ENCODE measurements at places on chromosomes 2 and 18. TPM values are rescaled to one million over a fixed set of nuclear protein-coding genes. Genes with fewer than 3 reads are reported as not detected.

DNA sequence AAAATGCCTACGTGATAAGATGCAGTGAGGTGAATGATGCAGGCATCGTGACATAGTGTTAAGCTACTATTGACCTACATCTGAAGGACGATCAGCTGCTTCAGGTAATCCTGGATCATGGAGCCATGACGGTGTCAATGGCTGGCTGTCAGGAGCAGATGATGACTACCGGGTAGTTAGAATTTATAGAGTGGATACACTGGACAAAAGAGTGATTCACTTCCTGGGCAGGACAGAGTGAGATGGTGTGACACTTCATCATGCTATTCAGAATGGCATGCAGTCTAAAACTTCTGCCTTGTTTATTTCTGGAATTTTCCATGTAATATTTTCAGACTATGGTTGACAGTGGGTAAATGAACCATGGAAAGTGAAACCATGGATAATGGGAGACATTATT is 29.5 kb downstream of the METTL8 start:
- peaks cover 31% of the 10 kb centered on the region for H3K36me3 ChIP-seq
- no peak overlapping the region for H3K4me3 ChIP-seq
- no peak for DNase-seq
- no peak overlapping the region for H3K27ac ChIP-seq

DNA sequence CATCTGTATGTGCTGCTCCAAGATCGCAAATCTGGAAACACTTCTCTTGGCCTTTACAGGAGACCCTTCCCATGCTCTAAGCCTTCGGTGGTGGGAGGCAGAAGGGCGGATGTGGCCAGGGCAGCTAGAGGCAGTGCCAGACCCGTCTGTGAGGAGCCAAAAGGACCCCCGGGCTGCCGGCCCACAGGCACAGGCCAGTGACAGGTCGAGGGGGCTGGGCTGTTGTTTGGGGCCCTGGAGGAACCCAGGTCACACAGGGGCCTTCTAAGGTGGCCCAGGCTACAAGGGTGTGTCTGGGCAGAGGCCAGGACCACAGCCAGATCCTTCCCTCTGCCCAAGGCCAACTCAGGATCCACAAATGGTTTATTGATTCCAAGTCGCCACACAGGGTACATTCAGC is 49.4 kb downstream of the SLC66A2 start:
- DNase-seq: no peak
- H3K36me3 ChIP-seq: peaks cover 8% of the 10 kb centered on the region
- H3K4me3 ChIP-seq: no peak overlapping the region
- H3K4me1 ChIP-seq: peaks cover 10% of the 10 kb centered on the region
- no peaks in the 10 kb centered on the region for H3K27me3 ChIP-seq

GRCh38 chr2:67489396-67489795 is 92.3 kb downstream of the ETAA1 start:
- H3K27me3 ChIP-seq: no peaks in the 10 kb centered on the region
- H3K4me3 ChIP-seq: no peak overlapping the region
- H3K4me1 ChIP-seq: no peaks in the 10 kb centered on the region

GRCh38 chr2:70474256-70474848 is 79.3 kb downstream of the TGFA start:
- DNase-seq: no peak
- no peaks in the 10 kb centered on the region for H3K36me3 ChIP-seq
- no peaks in the 10 kb centered on the region for H3K27me3 ChIP-seq
- no peak overlapping the region for H3K4me3 ChIP-seq
- no peak overlapping the region for H3K27ac ChIP-seq
- H3K4me1 ChIP-seq: peaks cover 25% of the 10 kb centered on the region

DNA sequence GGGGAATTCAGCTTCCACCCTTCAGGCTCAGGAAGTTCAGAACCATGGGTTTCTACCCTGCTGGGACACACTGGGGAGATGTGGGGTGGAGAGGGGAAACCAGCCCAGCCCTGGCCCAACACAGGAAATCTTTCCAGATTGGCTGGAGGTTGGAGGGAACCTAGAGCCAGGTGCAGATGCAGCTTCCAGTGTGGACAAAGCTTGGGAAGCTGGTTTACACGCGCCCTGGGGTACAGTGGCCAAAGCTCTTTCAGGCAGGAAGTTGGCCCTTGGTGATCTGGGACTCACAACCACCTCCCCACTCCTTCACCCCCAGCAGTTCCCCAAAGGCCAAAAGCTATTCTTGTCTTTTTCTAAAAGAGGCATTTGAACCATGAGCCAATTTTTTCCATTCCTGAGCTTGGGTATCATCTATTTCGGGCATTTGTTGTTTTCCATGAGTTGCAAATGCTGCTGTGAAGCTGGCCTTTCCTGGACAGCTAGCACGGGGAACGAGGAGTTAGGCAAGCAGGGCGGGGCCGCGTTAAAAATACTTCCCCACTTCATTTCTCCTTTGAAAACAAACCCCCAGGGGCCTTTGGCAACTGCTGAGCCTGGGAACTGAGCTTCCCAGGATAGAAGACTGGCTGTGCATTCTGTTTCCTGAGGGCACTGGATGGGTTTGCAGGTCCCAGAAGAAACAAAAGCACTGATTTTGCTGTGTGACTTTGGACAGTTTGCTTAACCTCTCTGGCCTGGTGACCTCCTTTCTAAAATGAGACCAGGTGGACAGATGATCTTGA is 3.1 kb upstream of the ARID5A start:
- peak overlapping the region; percentile 25 for H3K27ac ChIP-seq
- H3K4me3 ChIP-seq: no peak overlapping the region
- H3K27me3 ChIP-seq: no peaks in the 10 kb centered on the region

DNA sequence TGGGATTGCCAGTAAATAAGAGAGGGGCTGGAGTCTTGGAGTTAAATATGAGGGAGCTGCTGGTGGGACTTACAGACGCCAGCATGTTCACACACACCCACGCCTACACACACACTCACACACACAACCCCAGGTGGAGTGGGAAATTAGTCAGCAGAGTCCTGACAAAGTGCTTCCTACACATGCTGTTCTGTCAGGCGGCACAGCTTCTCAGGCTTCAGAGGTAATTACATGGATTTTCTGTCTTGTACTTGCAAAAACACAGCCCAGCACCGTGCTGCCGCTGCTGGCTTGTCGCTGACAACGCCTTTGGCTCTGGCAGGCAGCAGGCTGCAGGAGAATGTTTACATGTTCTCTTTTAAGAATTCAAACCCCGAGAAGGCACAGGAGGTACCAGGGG is 1186.3 kb upstream of the CELF4 start:
- peaks cover 11% of the 10 kb centered on the region for H3K4me1 ChIP-seq
- no peak overlapping the region for H3K27ac ChIP-seq
- H3K36me3 ChIP-seq: no peaks in the 10 kb centered on the region
- no peak overlapping the region for H3K4me3 ChIP-seq
- H3K27me3 ChIP-seq: no peaks in the 10 kb centered on the region
- peak; percentile 7 for DNase-seq

CLEC4F gene
- not detected for total RNA-seq

CFAP65 gene
- not detected for total RNA-seq

GNAL gene
- 0.11 TPM for total RNA-seq

MARCHF4 gene
- total RNA-seq: not detected

CYP26B1 gene
- total RNA-seq: not detected

All from activated CD8-positive, alpha-beta T cell treated with anti-CD3 and anti-CD28 coated beads for 36 hours (primary cell).